Suprapubic skin (tissue), 4 donors: ENCODE measurements at places on chromosomes 12 and 14.

DNA sequence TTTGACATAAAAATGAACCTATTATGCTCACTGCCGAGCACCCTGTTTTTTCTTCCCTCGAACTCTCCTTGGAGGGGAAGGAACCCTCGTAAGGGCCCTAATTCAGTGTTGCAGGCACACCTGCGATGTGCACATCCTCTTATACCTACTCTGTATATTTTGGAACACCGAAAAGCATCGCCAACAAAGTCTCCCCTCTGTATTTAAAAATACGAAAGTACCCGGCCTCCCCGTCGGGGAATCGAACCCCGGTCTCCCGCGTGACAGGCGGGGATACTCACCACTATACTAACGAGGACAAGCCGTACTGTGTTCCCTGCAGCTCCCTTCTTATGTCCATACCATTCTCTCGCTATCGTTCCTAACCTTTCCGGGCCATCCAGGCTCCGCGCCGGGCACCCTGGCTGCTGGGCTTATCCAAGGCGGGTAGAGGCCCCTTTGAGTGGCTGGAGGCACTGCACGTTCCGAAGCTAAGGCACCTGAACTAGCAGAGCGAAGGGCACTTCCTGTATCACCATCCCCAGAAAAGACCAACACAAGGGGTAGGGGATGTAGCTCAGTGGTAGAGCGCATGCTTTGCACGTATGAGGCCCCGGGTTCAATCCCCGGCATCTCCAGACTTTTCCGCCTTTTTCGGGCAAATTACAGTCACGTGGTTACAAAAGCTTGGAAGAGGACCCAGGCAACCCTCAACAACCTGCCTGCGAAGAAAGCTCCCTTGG, 25.1 kb upstream of the UBC start:
- DNase-seq, result peak; percentile 93

GRCh38 chr12:49903700-49904423, at the start of gene FAIM2:
Gene FAIM2, minus strand, starts transcription at chr12:49903900. Its CDS starts 108 bp downstream, at chr12:49903792.
- no peak for DNase-seq

- DNase-seq, result no peak
Observed at GRCh38 chr12:115407723-115408122, 723.7 kb upstream of the TBX3 start.

- DNase-seq, result no peak
Observed at GRCh38 chr12:89840162-89840922, 131.7 kb upstream of the ATP2B1 start.

DNA sequence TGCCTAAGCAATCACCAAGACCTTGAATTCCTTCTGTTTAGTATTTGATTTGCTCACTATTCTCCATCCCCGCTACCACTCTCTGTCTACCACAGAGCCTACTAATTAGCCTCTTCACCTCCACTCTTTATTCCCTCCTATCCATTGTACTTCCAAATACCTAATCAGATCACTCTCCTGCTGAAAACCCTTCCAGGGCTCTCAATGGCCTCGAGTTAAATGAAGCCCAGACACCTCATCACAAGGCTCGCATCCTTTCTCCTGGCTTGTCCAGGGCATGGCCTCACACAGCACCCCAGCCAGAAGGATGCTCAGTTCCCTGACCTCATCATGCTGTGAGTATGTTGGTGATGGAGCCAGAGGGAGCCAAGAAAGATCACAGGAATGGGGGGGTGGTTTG, 71.4 kb upstream of the PRMT8 start:
- no peak for DNase-seq

GRCh38 chr14:51084962-51085361, 9.9 kb downstream of the TRIM9 start:
- DNase-seq, result no peak

GRCh38 chr12:15020156-15020555, 47.3 kb downstream of the PDE6H start:
- no peak for DNase-seq

- DNase-seq, result no peak
Observed at GRCh38 chr12:44296624-44297197, 460.8 kb downstream of the TMEM117 start.
